ENCODE measurements at places on chromosomes 6 and 20.
A peak's percentile ranks its signal among the peaks of the same experiment; 100 is the strongest.

DNA sequence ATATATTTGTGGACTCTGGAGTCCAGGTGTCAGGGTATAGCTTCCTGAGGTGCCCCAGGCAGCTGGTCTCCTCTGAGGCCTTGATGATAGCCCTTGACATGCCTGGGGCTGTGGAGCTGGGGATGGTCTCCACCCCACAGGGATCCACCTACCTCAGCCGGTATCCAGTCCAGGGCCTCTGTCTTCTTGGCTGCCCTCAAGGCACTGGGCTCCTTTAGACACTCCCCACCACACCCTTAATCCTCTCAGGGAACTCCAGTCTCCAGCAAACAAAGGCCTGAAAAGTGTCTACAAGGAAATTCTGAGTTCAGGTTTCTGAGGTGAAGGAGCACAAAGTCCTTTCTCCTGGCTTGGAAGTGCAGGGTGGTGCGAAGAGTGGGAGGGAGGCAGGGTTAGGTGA, 44.6 kb upstream of the DDR1 start:
- no peak for DNase-seq

- DNase-seq: peak; percentile 24
These were observed 2.3 kb downstream of the BMP6 start for GRCh38 chr6:7727946-7728854.

- peak; percentile 39 for DNase-seq
These were observed 26.4 kb downstream of the FRK start for GRCh38 chr6:116034327-116034726.

DNA sequence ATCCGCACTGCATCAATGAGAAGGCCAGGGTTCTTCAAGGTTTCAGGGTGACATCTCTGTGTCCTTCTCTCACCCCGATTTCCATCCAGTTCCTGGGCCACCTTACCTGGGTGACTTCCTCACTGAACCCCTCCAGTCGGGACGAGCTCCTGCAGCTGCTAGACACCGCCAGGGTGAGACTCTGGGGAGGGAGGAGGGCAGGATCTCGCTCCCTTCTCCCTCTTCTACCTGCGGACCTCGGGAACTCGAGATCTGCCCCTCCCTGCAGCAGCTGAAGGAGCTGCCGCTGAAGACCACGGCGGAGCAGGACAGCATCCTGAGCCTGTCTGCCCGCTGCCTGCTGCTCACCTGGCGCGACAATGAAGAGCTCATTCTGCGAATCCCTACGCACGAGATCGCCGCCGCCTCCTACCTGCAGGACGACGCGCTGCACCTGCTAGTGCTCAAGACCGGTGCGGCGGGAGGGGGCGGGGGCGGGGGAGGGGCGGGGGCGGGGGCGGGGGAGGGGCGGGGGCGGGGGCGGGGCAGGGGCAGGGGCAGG, 7.5 kb downstream of the CCM2L start:
- DNase-seq: no peak

DNA sequence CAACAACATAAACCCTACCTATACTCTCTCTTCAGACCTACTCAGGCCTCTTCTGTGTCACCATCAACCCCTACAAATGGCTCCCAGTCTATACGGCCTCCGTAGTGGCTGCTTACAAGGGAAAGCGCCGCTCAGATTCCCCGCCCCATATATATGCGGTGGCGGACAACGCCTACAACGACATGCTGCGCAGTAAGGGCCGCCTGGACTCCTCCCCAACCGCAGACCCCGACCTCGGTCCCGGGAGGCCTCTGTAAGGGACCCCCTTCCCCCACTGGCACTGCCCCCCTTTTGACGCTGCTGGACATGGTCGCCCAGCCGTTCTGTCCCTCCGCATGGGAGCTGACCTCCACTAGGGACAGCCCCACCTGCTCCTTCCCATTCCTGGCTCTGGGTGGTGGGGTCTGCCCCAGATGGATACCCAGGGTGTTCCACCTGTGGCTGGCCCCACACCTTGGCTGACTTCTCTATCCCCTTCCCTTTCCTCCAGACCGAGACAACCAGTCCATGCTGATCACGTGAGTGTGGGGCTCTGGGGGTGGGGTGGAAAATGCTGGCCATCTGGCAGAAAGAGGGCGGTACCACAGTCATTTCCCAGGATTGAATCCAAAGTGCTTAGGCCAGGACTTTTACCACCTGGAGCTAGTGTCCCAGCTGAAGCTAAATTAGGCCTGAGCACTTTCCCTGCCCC, 25.0 kb downstream of the MYH7B start:
- DNase-seq: no peak

DNA sequence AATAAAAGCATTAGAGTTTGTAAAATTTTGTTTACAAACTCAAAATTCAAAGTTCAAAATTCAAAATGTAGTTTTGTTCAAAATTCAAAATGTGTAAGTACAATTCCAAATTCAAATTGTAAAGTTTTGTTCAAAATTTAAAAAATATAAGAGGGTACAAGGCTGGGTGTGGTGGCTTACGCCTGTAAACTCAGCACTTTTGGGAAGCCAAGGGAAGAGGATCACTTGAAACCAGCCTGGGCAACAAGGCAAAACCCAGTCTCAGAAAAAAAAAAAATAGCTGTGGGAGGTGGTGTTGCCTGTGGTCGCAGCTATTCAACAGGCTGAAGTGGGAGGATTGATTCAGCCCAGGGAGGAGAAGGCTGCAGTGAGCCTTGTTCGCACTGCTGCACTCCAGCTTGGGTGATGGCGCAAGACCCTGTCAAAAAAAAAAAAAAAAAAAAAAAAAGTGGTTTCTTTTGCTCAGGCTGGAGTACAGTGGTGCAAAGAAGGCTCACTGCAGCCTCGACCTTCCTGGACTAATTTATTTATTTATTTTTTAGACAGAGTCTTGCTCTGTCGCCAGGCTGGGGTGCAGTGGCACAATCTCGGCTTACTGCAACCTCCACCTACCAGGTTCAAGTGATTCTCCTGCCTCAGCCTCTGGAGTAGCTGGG, 5.4 kb upstream of the ZBTB12 start:
- peak; percentile 76 for DNase-seq

Measured in fibroblast of skin of right biceps (primary cell).